ENCODE measurements at places on chromosomes 4 and X.

DNA sequence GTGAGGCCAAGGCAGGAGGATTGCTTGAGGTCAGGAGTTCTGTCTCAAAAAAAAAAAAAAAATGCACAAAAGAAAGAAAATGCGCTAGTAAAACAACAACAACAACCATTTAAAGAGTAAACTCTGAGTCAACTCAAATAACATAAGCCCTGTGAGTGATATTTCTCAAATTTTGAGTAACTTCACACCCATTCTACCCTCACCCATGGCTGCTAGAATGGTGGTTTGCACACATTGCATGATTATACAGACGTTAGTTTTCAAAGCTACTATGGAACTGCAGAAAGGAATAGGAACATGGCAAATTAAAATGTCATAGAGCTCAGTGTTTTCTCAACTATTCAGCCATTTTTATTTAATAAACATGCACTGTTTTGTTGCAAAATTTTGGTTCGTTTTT lies 145.9 kb downstream of the OPHN1 start:
- no peak for DNase-seq

GRCh38 chr4:6961496-6962210 lies 52.0 kb downstream of the TBC1D14 start:
- DNase-seq, result no peak

- DNase-seq, result peak; percentile 82
These were observed 12.2 kb upstream of the CENPU start for GRCh38 chr4:184745831-184746795.

DNA sequence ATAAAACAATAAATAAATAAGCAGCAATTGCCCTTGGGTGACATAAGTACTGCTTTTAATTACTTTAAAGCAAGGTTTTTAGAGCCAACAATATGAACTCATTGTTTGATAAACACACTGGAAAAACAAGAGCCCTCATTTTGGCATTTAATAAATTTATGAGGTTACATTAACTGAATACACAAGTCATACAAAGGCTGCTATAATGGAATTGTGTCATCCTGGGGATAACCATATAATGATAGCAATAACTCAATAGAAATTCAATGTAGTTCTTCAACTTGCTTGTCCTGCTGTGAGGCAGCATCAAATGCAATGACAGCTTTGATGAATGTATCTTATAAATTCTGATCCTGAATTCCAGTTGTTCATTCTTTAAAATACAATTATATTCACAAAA lies 1512.5 kb downstream of the STIM2 start:
- no peak for DNase-seq

DNA sequence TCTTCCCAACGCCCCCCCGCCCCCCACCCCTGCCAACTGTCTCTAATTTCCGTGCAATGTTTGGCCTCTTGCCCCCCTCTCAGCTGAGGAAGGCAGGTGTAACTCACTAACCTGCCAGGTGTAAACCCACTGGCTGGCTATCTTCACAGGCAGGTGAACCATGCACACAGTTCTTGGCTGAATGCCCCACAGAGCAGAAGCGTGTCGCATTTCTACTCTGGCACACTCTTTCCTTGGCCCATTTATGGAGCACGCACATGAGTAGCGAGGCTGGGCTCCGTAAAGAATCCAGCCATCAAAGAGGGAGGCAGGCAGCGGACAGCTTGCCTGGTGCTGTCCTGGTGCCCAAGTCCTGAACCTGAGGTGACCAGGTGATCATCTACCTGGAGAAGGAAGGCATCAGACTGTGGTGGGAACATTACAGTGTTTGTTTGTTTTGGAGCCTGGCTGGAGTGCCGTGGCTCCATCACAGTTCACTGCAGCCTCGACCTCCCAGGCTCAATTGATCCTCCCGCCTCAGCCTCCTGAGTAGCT lies 39.2 kb upstream of the CRMP1 start:
- DNase-seq, result no peak

DNA sequence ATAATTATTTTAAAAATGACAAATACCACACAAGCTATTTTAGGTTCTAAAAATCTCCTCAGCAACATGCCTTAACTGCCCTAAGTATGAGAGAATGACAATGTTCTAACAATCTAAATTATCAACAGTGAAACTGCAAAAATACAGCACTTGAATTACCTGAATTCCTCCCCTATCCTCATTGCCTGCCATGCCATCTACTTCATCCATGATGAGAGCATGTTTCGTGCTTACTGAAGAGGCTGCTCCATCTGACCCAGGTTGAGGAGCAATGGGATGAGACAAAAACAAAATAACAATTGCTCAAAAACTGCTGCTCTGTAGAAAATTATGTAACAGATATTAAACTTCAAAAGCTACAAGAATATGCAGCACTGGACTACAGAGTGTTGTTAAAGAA lies 63.3 kb downstream of the RFC1 start:
- no peak for DNase-seq

DNA sequence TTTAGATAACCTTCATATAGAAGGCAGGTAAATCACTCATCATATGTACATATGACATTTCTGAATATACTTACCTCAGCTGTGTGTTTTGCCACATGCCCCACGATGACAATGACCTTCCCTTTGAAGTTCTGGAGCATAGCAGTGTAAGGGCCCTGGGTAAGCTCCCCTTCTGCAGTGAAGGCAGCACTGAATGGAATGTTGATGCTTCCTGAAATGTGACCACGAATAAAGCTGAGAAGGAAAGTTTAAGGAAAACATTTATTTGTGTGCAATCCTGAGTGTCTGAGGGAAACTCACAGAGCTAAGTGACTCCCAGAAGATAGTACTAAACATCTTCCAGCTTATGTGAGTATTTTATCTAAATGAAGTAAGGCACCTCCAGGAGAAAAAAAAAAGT lies 200.1 kb downstream of the NPNT start:
- DNase-seq, result no peak

GRCh38 chr4:111662496-111662895 lies 482.8 kb upstream of the FAM241A start:
- DNase-seq, result no peak

GRCh38 chr4:46258431-46258830 lies 131.5 kb downstream of the GABRA2 start:
- peak; percentile 16 for DNase-seq

DNA sequence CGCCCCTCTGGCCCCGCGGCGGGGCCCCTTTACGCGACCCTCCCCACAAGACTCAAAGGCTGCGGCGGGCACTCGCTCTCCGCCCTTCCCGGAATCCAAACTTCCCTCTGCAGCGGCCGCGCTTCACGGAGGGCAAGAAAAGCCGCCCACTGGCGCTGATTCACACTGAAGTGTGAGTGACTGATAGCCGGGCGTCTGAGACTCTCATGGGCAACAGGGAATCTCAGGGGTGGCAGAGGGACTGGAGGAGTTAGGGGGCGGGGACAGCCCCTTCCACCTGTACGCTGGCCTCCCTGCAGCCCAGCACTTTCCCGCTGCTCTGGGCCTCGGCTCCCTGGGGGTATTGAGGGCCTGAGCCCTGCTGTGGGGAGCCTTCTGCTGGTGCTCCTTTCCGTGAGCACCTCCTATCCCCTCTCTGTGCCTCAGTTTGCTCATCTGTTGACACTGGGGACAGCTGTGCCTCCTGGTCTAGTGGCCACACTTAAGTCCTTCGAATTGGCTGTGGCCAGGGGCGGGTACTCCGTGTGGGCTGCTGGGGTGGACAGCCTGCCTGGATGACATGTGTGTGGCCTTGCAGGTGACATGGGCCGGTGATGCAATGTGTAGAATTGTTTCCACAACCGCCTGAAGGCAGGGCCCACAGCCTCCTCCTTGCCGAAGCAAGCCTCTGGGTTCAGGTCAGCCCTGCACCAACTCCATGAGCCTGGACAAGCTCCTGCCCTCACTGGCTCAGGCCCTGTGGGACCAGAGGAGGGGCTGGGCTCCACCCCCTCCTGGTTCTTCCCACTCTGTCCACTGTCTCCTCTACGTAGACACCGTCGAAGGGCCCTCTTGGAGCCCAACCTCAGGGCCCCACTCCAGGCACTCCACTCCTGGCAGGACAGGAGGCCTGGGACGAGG lies 951 bp downstream of the SH3BP2 start:
- peak; percentile 57 for DNase-seq

DNA sequence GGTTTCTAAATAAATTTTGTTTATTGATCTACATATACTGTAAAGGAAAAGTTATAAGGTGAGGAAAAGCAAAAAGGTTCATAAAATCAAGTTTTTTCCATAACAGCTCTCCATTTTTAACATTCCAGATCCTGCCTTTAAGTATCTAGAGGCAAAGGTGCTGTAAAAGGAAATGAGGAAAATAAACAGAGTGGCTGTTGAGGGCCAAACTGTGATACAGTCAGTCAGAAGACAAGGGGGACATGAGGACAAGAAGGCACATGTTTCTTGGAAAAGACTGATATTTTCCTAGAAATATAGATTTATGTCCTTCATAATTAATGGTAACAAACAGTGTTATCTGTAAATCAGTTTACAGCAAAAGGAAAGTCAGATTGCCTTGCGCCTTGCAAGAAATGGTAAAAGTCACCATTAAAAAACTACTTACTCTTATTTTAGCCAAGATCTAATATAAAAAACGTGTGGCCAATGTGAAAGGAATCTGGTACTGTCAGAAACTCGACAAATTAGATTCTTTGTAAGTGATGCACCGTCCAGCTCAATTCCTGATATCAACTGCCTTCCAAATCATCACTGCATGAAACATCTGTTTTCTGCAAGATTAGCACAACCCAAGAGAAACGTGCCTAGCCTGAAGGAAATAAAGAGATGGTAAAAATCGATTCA lies 34.0 kb upstream of the VEGFD start:
- no peak for DNase-seq

DNA sequence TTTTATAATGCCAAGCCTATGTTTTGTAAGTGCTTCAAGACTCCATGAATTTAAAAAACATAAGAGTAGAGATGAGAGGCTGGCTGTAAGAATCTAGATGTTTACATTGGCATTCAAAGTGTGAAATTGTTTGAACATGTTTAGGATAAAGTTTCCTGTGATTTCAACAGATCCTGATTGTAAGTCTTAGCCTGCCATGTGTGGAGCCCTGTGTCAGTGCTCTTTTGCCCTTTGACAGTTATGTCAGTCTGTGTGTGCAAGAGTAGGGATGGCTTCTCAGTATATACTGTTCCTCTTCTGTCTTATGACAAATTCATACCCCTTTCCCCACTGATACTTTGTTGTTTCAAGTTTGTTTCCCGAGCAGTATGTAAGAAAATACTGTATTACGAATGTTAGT lies 68.2 kb downstream of the USP9X start:
- DNase-seq, result no peak

- no peak for DNase-seq
These were observed 57.0 kb downstream of the GPC3 start for GRCh38 chrX:133928365-133928764.

DNA sequence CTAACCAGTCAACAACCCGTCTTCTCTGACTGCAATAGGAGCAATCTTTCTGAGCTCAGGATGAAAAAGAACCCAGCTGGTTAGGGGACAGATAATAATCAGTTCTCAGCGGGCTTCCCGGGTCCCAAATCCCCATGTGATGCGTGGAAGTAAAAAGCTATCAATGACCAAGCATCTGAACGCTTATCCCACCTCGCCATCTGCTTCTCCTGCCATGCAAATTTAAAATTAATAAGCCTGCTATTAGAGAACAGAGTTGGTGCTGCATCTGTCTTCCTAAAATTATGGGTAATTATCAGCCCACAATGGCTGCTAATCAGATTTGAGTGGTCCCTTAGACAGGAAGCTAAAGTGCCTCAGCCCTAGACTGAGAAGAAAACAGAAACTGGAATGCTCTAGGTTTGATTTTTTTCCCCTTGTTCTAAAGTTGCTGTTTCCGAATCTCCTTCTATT lies 37.5 kb downstream of the AFAP1 start:
- no peak for DNase-seq

DNA sequence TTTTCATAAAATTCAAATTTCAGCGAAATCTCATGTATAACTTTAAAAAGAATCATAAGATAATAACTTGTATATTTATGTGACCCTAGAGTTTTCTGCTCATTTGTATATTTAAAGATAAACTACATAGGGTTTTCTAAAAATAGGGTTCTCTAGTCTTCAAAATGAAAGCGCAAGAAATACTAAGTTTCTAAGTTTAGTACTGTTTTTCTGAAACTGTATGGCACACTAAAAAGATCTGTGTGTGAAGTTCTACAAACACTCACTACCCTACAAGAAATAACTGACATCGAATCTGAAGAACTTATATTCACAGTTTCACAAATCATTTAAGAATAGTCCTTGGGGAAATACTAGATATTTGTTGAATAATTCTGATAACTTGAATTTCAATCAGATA lies 38.7 kb upstream of the NDST4 start:
- no peak for DNase-seq

- DNase-seq, result no peak
These were observed 37.9 kb upstream of the SORBS2 start for GRCh38 chr4:185849664-185850550.

GRCh38 chr4:127196655-127197352 lies 436.0 kb upstream of the INTU start:
- peak; percentile 23 for DNase-seq

- DNase-seq, result no peak
These were observed 33.0 kb downstream of the GSTCD start for GRCh38 chr4:105741548-105741947.

DNA sequence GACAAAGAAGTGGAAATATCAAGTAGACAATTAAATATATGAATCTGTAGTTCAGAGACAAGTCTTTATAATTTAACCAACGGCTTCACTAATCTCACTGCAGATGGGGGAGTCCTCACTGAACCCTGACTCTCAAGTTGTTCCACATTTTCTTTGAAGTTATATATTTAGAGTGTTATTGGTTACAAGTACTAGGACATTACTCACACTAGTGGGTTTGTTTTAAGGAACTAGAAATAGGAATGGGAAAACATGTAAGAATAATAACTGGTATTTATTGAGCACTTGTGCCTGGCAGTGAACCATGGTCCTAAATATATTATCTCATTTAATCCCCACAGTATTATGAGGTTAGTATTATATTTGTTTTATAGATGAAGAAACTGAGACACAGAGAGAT lies 22.0 kb downstream of the MND1 start:
- DNase-seq, result no peak

GRCh38 chr4:83285055-83285407 lies 433 bp upstream of the COQ2 start:
- peak; percentile 47 for DNase-seq

GRCh38 chr4:99404595-99405287 lies 30.4 kb downstream of the ADH7 start:
- no peak for DNase-seq

GRCh38 chr4:19739101-19739651 lies 512.5 kb upstream of the SLIT2 start:
- no peak for DNase-seq

- DNase-seq, result no peak
These were observed 1050.0 kb upstream of the INTU start for GRCh38 chr4:126582737-126583136.

All from femur (tissue), 1 donor.